Fibroblast of lung (primary cell): ENCODE measurements at places on chromosomes 6 and 20. TPM values are rescaled to one million over a fixed set of nuclear protein-coding genes. Genes with fewer than 3 reads are reported as not detected.
A peak's percentile ranks its signal among the peaks of the same experiment; 100 is the strongest.

- no peak for DNase-seq
Observed at GRCh38 chr20:54608039-54608745, 132.8 kb downstream of the DOK5 start.

Gene OR12D2
- not detected in 2 replicates for total RNA-seq

- DNase-seq: no peak
Observed at GRCh38 chr6:39256294-39256940, 27.1 kb upstream of the KCNK5 start.

- DNase-seq: no peak
Observed at GRCh38 chr6:11404081-11404480, 133.5 kb upstream of the TMEM170B start.

- no peak for DNase-seq
Observed at GRCh38 chr6:29107758-29108157, at the start of gene OR2J3. Gene OR2J3 (plus strand): TSS chr6:29108058. CDS start chr6:29111891, 3,833 bp downstream.

DNA sequence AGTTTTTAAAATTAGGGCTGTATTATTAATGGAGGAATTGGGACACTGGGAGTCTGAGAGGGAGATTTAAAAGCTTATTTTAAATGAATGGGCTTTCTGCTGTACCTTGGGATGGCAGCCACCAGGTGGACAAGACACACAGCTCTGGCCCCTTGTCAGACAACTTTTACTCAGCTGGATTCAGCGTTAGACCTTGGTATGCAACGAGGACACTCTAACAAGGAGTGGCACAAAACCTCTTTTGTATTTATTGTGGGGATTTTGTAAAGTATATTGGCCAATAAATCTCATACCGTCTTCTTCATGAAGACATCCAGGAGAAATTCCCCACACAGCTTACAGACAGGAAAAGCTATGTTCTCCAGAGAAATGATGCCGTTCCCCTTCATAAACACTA, 105.7 kb downstream of the LCA5 start:
- no peak for DNase-seq

DNA sequence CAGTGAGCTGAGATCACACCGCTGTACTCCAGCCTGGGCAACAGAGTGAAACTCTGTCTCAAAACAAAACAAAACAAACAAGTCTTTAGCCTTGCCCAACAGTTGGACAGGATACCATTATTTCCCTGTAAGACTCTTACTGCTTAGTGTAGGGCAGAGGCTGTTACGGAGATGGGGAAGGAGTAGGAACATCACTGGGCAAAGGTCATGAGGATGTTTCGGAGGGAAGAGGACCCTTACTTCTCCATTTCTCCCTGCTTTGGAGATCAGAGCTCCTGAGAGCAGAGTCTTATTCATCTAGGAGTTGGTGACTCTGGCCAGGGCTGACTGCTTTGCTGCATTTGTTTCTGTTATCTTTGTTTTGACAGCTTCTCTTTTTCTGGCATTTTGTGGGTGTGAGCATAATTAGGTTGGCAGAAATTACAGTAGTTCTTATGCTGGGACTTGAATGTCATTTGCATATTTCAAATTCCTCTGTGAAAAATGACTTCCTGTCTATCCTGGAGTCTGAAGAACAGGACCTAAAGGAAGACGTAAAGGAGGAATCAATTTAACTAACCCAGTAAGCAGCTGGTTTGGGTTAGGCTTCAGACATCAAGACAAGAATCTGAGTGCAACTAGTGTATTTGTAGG, 89.0 kb downstream of the CDS2 start:
- peak; percentile 9 for DNase-seq

DNA sequence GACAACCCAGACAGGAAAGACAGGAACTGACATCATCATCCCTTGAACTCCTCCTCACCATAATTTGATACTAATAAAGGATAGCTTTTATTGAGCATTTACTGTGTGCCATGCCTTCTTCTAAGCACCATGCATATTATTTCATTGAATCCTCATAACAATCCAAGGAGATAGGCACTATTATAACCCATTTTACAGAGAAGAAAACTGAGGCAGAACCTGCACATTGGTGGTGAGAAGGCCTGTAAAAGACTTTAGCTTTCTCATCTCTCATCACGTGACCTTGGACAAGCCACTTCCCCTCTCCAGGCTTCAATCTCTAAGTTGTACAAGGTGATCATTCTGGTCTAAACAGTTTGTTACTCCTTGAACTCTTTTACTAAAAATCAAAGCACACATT, 34.5 kb upstream of the PREX1 start:
- no peak for DNase-seq

- no peak for DNase-seq
Observed at GRCh38 chr6:32095338-32096086, 13.6 kb downstream of the TNXB start.

Gene FAM162B
- total RNA-seq: 13.1 and 16.2 TPM in 2 replicates
